ENCODE measurements at places on chromosomes 2 and 18.

GRCh38 chr18:10076502-10077030 lies 162.8 kb downstream of the VAPA start:
- no peak for DNase-seq

DNA sequence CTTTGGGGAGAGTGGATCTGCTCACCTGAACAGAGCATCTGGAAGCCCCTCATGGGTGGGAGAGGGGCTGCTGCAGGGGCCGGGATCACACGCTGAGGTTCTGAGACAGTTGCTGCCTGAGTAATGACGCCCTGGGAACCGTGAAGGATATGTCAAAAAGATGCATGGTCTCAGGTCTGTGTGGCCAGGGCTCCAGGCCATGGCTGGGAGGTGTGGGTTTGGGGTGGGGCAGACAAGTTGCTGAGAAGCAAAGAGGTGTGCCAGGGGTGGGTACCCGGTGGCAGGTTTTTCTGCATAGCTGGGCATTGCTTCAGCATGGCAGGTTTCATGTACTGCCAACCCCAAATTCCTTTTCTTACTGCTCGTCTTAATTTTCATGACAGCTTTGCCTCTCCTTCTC lies 133.5 kb downstream of the RPIA start:
- DNase-seq = no peak

DNA sequence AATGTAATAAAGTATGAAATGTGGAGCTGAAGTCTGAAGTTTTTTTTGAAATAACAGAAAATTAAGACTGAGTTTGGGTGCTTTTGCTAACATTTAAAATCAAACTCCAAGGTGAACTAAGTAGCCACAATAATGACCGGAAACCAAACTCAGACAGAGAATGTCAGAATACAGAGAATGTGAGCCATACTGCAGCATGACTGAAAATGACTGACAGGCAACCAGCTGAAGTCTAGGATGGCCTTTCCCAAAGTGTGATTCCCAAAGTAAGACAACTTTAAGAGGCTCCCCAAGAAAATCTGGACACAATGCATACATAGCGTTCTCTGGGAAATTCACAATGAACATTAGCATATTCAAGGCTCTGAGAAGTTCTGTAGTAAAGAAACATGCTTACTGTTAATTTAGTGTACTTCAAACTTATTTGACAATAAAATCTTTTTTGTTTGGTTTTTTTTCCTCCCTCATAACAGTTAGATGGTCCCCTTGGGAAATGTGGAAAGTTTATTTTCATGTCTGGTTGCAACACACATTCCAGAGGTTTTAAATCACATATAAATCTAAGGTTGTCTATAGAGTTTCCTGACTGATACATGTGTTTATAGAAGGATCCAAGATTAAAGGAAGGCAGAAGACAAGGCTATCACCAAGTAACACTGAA lies 28.6 kb downstream of the PLA2R1 start:
- DNase-seq = no peak

DNA sequence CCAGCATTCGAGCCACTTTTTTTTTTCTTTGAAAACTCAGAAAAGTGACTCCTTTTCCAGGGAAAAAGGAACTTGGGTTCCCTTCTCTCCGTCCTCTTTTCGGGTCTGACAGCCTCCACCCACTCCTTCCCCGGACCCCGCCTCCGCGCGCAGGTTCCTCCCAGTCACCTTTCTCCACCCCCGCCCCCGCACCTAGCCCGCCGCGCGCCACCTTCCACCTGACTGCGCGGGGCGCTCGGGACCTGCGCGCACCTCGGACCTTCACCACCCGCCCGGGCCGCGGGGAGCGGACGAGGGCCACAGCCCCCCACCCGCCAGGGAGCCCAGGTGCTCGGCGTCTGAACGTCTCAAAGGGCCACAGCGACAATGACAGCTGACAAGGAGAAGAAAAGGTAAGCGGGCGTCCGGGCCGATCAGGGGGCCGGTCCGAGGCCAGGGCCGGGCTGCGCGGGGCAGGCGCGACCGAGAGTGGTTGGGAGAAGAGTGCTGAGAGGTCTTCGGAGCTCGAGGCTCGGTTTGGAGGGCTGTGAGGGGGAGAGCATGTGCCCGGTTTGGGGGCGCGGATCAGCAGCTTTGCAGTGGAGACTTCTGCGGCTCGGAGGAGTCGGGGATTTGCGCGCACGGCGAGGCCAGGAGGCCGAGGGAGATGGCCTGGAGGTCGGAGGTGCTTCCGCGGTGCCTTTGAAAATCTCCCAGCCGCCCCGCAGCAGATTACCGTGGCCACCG lies 502 bp downstream of the EPAS1 start:
- DNase-seq = no peak

DNA sequence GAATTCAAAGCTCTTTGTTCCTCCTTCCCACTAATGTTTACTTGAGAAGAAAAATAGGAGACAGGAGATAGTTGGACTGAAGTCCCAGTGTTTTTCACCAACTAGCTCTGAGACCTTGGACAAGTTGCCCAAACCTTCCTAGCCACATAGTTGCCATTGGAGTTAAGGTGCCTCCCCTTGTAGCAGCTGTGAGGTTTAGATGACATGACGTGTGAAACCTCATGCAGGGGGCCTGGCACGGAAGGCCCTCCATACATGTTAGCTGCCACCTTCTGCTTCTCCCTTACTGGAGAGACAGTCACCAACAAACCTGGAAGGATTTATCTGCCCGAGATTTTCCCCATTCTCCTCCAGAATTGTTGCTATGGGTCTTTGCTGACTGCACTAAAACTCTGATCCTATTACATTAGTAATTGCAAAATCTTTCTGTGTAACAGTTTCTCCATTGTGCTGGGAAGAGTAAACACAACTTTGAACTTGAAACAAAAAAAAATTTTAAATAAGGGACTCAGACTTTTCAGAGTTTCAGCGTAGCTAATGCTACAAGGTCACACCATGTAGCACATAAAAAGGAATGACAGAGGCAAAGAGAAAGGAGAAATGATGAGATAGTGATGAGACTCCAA lies 23.8 kb upstream of the CABYR start:
- DNase-seq = no peak

DNA sequence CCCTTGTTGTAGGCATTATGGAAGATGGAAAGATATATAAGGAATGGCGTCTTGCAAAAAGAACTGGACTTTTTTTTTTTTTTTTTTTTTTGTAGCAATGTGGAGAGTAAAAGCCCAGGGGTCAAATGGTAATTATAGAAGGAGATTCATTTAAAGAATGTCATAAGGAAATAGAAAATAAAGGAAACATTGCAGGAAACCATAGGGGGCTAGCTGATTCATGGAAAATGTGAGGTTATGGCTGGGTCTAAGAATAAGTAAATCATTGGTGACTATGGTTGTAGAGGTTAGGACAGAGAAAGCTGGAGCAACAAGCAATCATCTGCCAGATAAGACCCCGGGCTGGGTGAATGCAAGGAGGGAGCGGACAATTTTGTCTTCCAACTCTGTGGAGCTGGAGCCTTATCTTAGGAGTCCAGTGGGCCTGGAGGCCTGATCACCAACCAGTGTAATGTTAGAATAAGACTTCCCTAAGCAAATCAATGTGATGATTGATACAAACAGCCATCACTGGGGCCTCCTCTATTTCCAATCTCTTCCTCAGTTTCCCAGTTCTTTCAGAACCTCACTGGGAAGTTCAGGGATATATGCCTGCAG lies 201.2 kb upstream of the TNP1 start:
- no peak for DNase-seq

DNA sequence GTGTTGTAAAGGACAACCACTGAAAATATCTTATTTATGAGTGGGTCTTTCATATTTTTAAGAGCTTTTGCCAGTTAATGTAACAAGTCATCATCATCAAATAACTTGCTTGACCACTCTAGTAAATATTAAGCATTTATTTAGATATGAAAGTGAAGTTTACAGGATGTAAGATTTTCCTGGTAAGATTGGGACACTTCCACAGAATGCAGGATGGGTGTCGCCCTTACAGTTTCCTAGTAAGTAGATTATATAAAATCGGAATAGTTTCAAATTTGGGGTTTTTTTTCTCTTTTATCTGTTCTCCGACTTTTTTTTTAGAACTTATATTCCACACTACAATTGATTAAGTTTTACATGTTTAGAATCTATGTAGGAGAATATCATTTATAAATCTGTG lies 14.8 kb upstream of the SLC40A1 start:
- no peak for DNase-seq

GRCh38 chr18:74796841-74797576 lies 199.3 kb downstream of the ZNF407 start:
- DNase-seq = no peak

DNA sequence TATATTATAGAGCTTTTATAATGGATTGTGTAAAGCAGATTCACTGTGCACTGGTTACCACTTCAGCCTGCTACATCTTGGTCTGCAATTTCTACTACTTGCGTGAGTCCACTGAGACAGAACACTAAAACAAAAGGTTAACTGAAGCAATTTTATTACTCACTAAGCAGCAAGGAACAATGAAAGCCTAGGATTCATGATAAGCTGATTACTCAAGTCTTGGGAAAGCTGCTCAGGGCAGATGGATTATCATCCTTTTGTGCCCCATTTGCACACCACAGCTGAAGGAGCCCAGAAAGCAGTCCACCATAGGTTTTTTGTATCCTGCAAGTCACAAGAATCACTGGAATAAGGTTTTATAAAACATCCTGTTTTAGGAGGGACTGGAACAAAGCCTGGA lies 1215.2 kb upstream of the TMEFF2 start:
- no peak for DNase-seq
